ENCODE measurements at places on chromosomes 1 and 21. TPM values are rescaled to one million over a fixed set of nuclear protein-coding genes. Genes with fewer than 3 reads are reported as not detected.

GRCh38 chr1:232581932-232582331 is 48.0 kb downstream of the SIPA1L2 start:
- no peak for DNase-seq

DNA sequence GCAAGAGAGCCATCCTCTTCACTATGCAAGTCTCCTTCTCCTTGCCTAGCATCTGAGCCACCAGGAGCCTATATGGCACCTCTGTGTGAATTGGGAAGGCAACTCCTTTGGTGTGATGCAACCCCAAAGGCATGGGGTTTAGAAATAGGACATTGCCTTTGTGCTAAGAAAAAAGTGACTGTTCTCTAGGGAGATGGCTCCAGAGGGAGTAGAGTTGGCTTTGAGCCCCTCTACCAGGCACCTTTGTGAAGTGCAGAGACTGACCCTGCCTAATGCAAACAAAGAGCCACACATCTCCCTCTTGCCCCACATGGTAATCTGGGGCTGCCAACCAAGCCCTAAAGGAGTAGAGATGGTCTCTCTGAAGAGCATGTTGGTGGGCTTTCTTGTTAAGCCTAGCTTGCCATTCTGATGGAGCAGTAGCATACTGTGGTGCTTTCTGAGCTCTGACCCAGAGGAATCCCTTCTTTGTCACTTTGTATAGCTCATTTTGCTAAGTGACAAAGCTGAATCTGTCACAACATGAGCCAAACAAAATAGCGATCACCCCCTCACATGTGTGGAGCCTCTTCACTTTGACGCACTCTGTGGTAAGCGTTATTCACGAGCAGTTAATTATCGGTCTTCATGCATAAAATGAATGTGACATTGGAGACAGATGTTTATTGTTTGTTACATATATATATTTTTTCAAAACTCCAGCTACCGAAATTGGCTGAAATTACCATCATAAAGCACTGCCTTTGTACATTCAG is 74.4 kb downstream of the RWDD3 start:
- DNase-seq, result no peak

Gene SLC6A17
- total RNA-seq, result 0.29 TPM

- DNase-seq, result no peak
These were observed 459.3 kb downstream of the PLPP3 start for GRCh38 chr1:56120021-56120420.

Gene TXNIP
- 2,506 TPM for total RNA-seq

Measured in breast epithelium (tissue), 4 donors.